ENCODE measurements at places on chromosomes 2 and 18. TPM values are rescaled to one million over a fixed set of nuclear protein-coding genes. Genes with fewer than 3 reads are reported as not detected.

CENPA gene
- total RNA-seq = 0.50 TPM

PSD4 gene
- total RNA-seq = 141 TPM

CCDC121 gene
- 1.3 TPM for total RNA-seq

GRCh38 chr2:185318271-185318724 lies 420.3 kb upstream of the FSIP2 start:
- no peak for DNase-seq
- H3K27ac ChIP-seq = no peak overlapping the region
- H3K4me3 ChIP-seq = no peak overlapping the region
- no peaks in the 10 kb centered on the region for H3K36me3 ChIP-seq

- H3K4me3 ChIP-seq = no peak overlapping the region
- H3K27ac ChIP-seq = no peak overlapping the region
- peaks cover 3% of the 10 kb centered on the region for H3K4me1 ChIP-seq
- no peak for DNase-seq
- no peaks in the 10 kb centered on the region for H3K36me3 ChIP-seq
Measured at GRCh38 chr2:72134997-72135800, 12.5 kb downstream of the CYP26B1 start.

- no peak overlapping the region for H3K27ac ChIP-seq
- DNase-seq = no peak
- H3K27me3 ChIP-seq = no peaks in the 10 kb centered on the region
Measured at GRCh38 chr2:111662771-111663470, 221.1 kb downstream of the ANAPC1 start.

GRCh38 chr2:207395535-207396251 lies 134.1 kb upstream of the CREB1 start:
- DNase-seq = no peak
- no peaks in the 10 kb centered on the region for H3K27me3 ChIP-seq
- peaks cover 2% of the 10 kb centered on the region for H3K4me1 ChIP-seq
- no peaks in the 10 kb centered on the region for H3K36me3 ChIP-seq
- no peak overlapping the region for H3K27ac ChIP-seq
- H3K4me3 ChIP-seq = no peak overlapping the region

- peaks cover 14% of the 10 kb centered on the region for H3K27me3 ChIP-seq
- H3K4me3 ChIP-seq = no peak overlapping the region
- H3K27ac ChIP-seq = no peak overlapping the region
- H3K4me1 ChIP-seq = peaks cover 10% of the 10 kb centered on the region
- DNase-seq = no peak
- H3K36me3 ChIP-seq = peaks cover 2% of the 10 kb centered on the region
Measured at GRCh38 chr2:235394278-235394828, 99.5 kb upstream of the AGAP1 start.

GRCh38 chr2:9594366-9595054 lies 36.3 kb downstream of the YWHAQ start:
- peak overlapping the region; percentile 89 for H3K27ac ChIP-seq
- DNase-seq = no peak
